Naive thymus-derived CD4-positive, alpha-beta T cell (primary cell): ENCODE measurements at places on chromosomes 1 and 21.
A peak's percentile ranks its signal among the peaks of the same experiment; 100 is the strongest.

DNA sequence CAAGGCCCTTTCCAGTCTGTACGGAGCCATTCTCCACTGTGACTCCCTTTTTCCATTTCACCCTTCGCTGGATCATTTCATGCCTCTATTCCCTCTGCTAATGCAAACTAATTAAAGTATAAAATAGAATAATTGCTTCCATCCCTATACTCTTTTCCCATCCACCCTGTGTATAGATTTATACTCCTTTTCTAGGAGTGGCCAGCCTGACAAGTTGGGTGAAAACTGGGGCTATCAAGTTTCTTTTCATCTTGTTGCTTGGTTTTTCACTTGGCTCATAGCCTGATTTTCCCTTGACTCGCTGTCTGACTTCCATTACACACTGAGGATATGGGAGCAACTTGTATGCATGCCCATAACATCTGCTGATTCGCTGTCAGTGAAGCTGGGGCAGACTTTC lies 107.0 kb downstream of the PLXNA2 start:
- H3K4me3 ChIP-seq = no peak overlapping the region
- no peaks in the 10 kb centered on the region for H3K36me3 ChIP-seq
- H3K27ac ChIP-seq = no peak overlapping the region
- no peak for DNase-seq
- no peaks in the 10 kb centered on the region for H3K27me3 ChIP-seq

DNA sequence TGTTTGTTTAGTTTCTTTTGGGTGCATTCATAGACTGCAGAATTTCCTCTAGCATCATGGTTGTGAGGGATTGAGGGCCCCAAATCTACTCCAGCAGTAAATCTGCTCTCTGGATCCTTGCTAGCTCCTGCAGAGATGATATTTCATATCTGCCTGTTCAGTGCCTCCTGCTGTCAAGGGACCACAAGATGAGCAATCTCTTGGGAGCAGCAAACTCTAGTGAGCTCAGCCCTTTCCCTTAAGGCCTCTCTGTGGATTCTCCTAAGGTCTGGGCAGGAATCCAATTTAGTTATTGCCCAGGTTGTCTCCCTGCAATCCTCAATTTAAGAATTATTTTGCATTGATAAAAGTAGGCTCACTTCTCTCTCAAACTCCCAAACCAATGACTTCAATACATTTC lies 76.9 kb downstream of the RGS18 start:
- H3K27ac ChIP-seq = no peak overlapping the region
- no peak for DNase-seq
- H3K27me3 ChIP-seq = no peaks in the 10 kb centered on the region
- H3K4me3 ChIP-seq = no peak overlapping the region
- H3K36me3 ChIP-seq = no peaks in the 10 kb centered on the region

GRCh38 chr1:112957133-112957812 lies 1.3 kb upstream of the SLC16A1 start:
- peak; percentile 47 for DNase-seq
- H3K27ac ChIP-seq = peak overlapping the region; percentile 81
- H3K36me3 ChIP-seq = peaks cover 5% of the 10 kb centered on the region

DNA sequence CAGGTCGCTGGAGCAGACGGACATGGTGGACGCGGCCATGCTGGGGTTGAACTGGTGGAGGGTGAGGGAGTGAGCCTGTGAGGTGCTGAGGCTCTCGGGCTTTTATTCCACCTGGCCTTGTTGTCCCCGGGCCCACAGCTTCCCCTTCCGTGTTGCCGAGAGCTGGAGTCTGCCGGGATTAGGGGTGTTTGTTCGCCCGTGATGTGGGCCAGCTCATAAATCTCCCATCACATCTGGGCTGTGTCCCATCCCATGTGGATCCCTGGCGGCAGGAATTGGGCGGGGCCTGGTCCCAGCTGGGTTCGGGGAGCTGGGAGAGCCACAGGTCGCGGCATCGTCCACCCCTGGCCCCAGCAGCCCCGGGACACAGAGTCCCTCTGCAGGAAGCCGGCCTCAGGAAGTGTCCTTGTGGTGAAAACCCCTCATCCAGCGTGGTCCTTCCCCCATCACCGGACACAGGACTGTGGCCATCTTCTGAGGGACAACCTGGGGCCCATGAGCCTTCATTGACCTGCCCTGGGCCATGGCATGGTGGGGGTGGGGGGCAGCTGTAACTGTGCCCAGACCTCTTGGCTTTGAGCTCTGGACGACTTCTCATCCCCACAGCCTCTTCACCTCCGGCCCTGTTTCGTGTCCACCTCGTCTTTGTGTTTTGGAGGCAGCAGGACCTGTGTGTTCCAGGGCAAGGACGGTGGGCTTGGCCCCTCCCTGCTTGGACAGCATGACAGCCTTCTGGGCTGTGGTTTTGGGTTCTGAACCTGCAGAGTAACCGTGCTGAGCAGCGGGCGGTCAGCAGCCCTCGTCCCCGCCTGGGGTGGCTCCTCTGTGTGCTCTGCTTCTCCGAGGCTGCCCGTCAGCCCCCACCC lies at the start of gene KRTAP10-6:
Gene KRTAP10-6 (minus strand): TSS at position 60 of the 866 bp plus-strand sequence. CDS start 21 bp downstream, at position 39.
- H3K36me3 ChIP-seq = no peaks in the 10 kb centered on the region
- H3K27ac ChIP-seq = no peak within 1 kb of the TSS
- H3K4me1 ChIP-seq = no peaks in the 10 kb centered on the region
- H3K4me3 ChIP-seq = no peak within 1 kb of the TSS
- no peaks in the 10 kb centered on the region for H3K27me3 ChIP-seq
- no peak for DNase-seq

DNA sequence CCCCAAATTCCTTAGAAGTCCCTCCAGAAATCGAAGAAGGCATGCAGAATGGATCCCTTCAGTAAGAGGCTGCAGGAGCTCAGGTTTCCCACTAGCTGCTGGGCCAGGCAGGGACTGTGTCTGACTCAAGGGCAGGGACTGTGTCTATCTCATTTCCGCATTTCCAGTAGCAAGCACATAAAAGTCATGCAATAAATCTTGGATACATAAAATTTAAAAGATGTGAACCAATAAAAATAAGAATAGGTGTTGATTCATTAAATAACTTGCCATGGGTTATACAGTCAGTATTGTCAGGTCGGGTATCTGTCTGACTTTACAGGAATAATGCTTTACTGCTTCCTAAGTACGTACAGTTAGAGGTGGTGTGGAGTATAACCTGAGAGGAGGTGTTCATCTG lies 15.2 kb downstream of the PM20D1 start:
- DNase-seq = no peak
- no peaks in the 10 kb centered on the region for H3K27me3 ChIP-seq
- H3K4me3 ChIP-seq = no peak overlapping the region
- no peak overlapping the region for H3K27ac ChIP-seq
- H3K36me3 ChIP-seq = no peaks in the 10 kb centered on the region
